Osteocyte (in vitro differentiated cells): ENCODE measurements at places on chromosomes 7 and 10.

DNA sequence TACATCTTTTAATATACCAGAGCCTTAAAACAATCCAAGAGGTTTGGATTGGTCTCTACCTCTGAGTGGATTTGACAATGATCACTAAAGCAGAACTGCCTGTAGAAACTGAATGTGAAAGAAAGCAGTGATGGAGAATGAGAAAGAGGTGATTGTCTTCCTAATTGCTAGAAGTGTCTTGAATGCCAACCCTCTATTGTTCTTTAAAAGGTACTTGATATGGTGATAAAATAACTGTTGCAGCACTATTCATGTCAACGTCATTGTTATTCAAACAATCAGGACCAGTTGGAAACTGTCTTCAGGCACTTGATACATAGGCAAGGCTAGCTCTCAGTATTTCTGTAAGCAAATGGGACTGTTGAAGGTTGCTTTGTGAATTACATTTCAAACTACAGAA, 47.9 kb upstream of the ITPRID1 start:
- no peak for DNase-seq

- DNase-seq = no peak
These were observed 145.9 kb downstream of the CREB5 start for GRCh38 chr7:28558236-28558635.

GRCh38 chr10:78327778-78328591, 294.3 kb downstream of the RPS24 start:
- peak; percentile 71 for DNase-seq

GRCh38 chr10:79436066-79436849, 9.2 kb downstream of the ZCCHC24 start:
- no peak for DNase-seq

DNA sequence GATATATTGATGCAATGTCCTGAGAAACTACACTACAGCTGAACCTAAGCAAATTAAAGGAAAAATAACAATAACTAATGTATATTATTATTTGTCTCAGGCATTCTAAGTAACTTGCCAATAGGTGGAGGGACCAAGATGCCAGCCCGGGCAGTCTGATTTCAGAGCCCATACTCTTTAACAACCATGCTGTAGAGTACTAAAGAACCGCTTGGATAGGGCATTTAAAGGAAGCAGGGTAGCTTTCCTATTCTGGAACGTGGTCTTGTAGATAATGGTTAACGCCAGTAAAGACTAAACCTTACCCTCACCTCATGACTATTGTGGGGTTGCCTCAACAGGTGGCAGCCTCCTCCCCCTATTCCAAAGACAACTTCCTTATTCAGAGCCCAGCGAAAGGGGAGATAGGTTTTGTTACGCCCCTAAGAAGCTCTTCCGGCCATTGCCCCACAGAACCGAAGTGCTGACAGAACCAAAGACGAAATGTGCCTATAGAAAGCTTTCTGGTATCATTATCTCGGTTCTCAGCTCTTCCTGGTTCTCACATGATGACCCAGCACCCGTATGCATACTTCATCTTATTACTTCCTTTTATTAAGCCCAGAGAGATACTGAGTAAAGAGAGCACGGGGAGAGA, 707 bp upstream of the C1GALT1 start:
- no peak for DNase-seq

GRCh38 chr7:4841007-4841784, 20.6 kb downstream of the PAPOLB start:
- DNase-seq = no peak

DNA sequence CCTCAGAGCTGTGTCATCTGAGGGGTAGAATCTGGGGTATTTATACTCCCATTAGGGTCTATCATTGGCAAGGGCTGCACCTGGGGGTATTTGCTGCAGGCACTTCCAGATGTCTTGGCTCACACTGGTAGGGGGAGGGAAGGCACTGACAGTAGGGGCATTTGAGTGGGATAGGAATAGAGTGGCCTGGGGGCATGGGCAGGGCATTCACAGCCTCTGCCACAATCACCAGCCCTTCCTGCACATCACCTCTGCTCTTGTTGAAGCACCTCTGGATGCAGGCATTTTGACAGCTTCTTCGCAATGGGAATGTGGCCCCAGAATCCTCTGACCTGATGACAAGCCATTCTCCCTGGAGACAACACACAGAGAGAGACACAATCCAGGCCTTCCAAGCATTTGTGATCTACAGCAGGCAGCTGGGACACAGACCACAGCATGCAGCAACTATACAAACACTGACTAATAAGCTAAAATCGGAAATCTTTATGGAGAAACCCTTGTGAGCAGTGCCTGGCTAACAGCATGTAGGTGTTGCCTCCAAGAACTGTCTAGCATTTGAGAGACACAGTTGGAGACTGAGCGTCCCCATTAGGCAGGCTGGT, 178.5 kb downstream of the KCNMA1 start:
- no peak for DNase-seq

- DNase-seq = peak; percentile 93
These were observed at the start of gene PRKRIP1 for GRCh38 chr7:102395873-102396709. TSS of gene PRKRIP1 (plus strand) at chr7:102396363. CDS start at chr7:102396412, 49 bp downstream.

DNA sequence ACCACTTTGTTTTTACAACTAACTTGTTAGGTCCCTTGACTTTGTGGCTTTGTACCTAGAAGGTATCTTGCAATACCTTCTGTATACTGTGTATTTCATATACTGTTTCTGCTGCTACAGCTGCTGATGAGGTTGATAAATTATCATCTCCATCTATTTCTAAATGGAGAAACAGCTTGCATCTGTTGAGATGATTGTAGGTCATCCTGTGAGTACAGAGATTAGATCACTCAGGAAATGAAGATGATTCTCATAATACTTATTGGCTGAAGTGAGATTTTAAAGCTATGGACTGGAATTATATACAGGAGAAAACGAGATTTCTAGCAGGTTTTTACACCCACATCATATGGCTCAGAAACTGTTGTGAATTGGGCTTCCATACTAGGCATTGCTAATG, 280.5 kb downstream of the KCND2 start:
- DNase-seq = no peak

- peak; percentile 65 for DNase-seq
These were observed 200.0 kb downstream of the ZMYND11 start for GRCh38 chr10:335151-335800.

DNA sequence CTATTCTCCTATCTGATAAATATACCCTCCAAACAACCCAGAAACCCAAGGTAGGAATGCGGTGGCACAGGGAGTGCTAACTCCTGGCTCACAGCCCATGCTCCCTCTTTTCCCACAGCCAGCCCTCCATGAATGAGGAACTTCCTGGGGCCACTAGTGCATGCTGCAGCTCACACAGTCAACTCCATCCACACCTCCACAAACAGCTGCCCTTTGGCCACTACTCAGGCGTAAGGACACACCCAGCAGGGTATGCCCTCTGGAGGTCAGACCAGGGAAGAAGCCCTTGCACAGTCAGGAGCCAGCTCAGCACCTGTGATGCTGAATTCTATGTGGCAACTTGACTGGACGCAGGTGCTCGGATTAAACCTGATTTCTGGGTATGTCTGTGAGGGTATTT, 85.2 kb upstream of the PIK3CG start:
- DNase-seq = no peak
